ENCODE measurements at places on chromosomes 5 and 9.

DNA sequence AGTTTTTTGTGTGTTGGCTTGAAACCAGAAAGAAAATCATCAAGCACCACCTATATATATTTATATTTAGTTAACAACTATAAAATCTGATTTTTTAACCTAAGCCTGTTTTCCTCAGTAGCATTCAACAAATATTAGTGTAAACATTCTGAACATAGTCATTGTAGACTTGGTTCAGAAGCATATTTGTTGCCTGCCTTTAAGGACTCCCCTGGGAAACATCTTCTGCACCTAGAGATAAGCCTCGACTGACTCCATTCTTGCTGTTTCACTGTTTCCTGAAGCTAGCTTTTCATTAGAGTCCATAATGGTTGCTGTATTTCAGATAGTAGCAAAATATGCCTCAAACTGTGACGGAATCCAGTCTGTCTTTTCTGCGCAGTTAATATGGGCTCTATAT is 123.5 kb downstream of the TRIO start:
- DNase-seq = no peak

DNA sequence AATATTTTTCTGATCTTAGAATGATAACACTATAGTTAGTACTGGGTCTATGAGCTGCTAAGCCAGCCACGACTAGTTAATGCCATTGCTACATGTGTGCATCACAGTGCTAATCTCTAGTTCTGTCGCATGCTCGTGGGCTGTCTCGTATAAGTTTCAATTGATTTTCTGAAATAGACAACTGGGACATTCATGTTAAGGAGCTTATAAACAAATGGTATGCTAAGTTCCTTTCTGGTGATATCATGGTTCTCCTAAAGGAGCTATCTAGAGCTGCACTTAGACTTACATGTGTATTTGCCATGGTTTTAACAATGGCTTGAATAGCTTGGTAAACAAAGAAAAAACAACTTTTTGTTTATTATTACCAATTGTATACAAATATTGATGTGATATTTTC is 46.2 kb downstream of the F2RL2 start:
- DNase-seq = no peak

- DNase-seq = no peak
These were observed 54.6 kb upstream of the CLINT1 start for GRCh38 chr5:157913575-157913974.

- DNase-seq = no peak
These were observed 281.6 kb upstream of the TRPC7 start for GRCh38 chr5:136646915-136647314.

GRCh38 chr9:76607730-76608436 is 148.9 kb downstream of the GCNT1 start:
- no peak for DNase-seq

DNA sequence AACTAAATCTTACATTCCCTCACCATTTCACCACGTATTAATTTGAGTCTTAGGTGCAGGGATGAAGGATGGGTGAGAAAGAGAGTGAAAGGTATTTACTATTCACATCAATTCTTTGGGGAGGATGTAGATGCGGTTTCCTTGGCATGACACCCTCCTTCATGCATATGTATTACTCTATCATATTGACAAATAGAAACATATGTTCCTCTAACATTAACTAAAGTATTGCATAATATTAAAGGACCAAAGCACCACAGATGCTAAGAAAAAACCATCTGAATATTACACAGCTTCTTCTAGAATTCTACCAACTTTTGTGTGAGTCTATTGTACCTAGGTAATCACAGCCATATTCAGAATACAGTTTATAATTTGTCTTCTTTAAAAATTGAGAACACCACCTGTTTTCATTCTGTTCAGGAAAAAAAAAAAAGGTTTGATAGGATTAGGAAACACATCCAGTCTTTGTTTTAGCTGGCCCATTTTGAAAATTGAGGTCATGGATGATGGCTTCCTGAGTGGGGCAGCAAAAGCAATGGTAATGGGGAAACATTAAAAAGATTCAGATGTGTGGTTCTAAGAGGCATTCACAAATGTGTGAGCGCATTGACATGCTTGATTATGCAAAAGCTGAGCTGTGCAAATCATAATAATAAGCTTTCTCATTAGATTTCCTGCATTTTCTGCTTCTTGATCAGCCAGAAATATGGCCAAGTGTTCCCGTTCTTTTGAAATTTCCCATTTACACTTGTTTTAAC is 1011.5 kb upstream of the NUDT12 start:
- no peak for DNase-seq

DNA sequence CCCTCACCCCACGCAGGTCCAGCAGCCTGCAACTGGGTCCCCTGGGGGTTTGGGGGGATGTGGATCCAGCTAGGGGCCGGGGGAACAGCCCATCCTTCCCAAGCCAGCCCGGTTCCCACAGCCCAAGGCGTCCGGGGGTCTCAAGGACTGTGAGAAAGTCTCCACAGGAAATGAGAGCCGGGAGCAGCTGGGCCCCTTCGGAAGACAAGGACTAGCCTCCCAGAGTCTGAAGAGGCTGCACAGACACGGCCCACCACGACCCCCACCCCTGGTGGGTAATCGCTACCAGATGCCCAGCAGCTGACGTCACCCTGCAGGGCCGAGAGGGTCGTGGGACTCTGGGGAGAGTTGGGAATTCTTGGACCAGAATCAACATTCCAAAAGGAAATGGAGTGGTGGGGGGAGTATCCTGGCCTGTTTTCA is 10.5 kb downstream of the SH2D3C start:
- no peak for DNase-seq

- no peak for DNase-seq
These were observed 8.7 kb downstream of the PCAT7 start for GRCh38 chr9:94563548-94563947.

DNA sequence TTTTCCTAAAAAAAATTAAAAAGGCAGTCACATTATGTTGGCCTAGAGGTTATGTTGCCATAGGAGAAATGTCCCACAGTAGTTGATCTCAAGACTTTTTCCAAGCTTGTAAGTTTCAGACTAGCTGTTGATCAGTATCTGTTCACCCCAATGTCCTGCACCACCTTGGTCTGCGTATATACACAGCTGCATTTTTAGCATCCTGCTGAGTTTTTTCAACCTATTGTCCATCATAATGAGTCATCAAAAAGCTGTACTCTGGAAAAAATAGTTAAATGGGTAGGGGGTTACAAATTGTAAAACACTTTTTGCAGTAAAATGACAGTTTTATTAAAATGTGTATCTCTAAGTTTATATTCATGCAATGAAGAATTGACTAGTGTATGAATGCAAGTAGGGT is 53.2 kb upstream of the TMEM171 start:
- DNase-seq = no peak

- no peak for DNase-seq
These were observed 147.0 kb downstream of the CSNK1G3 start for GRCh38 chr5:123659011-123659410.

DNA sequence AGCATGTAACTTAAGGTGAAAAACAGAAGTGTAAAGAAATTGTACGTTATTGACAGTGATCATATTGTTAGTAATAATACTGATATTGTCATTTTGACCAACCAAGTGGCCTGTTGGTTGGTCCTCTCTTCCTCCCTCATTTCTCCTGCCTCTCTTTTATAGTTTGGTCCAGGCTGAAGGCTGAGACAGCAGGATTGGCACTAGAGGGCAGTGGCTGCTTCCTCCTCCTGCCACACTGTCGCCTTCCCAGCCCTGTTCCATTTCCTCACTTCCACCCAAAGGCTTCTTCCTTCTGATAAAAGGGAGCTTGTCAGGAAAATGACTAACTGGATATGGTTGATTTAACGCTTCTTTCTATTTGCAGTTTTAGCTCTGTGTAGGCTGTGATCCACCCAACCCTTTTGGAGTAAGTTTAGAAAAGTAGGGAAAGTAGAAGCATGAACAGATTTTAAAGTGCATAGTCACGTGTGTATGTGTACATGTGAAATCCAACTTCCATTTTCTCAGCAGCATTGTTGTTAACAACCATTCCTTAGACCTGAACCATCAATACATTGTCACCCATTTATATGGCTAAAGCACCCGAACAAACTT is 35.6 kb downstream of the PTCD2 start:
- DNase-seq = no peak

GRCh38 chr9:127735530-127736185 is 564 bp upstream of the TOR2A start:
- no peak for DNase-seq

DNA sequence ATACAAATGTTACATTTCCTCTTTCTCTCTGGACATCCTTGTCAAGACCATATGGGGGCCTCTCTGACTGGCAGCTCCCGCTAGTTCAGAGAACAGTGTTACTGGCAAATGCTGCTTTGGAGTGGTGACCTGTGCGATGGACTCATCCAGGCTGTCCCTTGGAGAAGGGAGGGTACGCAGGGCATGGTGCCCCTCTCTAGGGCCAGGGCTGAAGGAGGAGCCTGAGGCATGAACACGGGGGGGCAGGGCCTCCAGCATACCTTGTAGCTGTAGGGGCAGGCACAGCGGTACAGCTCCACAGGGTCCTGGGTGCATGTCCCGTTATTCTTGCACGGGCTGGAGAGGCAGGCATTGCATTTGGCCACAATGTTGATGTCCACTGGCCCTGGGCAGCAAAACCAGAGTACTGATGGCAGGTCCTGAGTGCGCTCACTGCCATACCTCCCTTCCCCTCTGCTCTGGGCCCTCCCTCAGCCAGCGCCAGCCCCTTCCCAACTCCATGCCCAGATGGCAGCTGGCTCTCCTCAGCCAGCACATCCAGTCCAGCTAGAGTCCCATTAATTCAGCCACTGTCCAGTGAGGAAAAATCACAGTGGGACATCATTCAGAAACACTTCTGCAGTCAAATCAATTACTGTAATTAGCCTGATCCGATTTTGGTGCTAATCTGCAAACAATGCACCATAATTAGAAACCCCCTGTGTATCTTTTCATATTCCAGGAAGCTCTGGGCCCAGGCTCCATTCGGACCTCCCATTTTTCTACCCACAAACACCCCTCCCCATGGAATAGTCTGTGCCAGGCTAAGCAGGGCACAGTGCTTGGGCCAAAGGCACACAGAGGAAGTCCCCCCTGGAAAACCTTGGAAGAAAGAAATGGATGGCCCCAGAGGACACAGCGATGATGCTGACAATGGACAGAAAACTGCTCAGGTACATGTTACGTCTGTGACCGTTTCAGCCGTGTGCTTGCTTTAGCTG is 128.8 kb upstream of the PANK3 start:
- DNase-seq = no peak

DNA sequence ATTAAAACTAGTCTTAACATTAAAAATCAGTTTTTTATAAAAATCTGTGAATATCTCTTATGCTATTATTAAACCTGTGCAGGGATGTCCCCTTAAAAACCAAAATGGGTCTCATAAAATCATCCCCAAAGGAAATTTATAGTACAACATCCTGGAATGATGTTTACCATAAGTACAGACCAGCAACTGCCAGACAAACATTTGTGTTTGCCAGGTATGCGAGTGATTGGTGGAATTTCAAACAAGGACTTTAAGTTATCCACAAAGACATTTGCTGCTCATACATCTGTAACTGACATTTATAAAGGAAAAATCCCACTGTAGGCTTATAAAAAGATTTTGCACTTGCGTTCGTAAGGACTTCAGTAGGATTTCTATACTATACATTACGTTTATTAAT is 1375.4 kb upstream of the WWC1 start:
- no peak for DNase-seq

- DNase-seq = no peak
These were observed 127.9 kb downstream of the PALM2AKAP2 start for GRCh38 chr9:109907810-109908458.

- DNase-seq = no peak
These were observed 170.0 kb upstream of the RGMB start for GRCh38 chr5:98603456-98603855.

DNA sequence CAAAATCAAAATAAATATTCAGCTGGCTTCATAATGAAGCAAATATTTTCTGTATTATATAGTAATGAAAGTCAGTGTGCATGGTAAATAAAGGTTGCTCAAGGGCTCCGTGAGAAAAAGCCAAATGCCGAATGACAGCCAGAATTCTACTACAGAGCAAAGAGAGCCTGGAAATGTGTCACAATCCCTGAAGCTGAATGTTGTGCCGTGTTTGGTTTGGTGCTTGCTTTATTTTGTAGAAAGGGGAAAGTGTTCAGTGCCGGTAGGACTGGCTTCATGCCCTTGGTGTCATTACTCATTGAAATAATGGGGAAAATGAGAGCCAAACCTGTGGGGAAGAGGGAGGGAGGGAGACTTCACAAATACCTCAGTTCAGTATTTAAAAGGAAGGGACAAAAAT is 26.8 kb upstream of the ADAMTSL1 start:
- DNase-seq = no peak

DNA sequence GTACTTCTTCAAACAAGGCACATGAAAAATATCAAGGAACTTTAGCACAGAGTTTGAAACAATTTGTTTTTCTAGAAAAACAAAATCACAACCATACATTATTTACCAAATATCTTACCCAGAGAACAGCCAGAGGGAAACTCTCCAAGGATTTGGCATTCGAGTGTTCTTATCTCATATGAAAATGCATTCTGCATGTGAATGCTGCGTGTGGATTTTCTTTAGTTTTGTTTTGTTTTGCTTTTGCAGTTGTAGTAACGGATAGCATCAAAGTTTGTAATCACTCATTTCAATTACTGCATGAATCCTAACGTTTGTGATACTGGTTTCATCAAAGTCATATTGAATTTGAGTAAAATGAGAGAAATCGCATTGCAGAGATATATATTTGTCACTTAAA is 28.0 kb downstream of the ADAMTSL1 start:
- no peak for DNase-seq

DNA sequence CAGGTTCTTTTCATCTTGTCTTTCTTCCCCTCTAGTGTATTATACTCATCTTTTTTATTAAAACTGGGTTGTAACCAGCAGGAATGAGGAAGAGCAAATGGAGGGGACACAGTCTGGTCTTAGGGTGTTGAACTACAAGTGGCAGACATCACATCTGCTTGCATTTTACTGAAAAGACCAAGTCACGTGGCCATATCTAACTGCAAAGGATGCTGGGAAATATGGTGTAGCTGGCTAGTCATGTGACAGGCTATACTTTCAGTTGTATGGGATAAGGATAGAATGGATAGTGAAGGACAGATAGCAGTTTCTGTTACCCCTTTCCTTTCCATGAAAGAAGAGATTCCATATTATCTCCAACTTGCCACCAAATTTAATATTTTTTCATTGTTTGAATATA is 13.0 kb upstream of the FGD3 start:
- no peak for DNase-seq

DNA sequence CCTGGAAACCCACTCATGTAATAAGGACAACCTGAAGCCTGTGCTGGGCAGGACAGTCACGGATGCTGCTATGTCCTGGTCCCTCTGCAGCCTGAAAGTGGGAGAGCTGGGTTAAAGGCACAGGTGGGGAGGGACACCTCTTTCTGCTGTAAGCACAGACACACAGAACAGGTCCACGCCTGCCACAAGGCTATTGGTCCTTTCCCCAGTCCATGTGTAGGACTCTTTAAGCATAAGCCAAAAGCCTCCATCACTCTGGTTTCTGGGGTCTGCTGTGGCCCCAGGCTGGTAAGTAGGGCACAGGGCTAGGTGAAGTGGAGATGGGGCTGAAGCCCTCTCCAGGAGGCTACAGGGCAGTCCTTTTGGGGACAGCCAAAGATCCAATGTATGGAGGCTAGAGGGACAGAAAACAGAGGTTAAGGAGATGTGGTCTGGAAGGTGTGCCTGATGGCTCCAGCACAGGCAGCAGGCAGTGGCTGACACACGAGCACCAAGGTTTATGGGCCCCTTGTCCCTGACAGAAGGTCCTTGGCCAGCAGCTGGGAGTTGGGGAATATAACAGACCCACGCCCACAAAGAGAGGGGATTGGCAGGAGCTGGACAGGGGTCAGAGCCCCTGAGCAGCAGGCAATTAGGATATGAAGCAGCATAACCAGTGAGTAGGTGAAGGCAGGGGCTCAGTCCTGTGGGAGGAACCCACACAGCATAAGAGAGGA is 203.6 kb upstream of the MVB12B start:
- no peak for DNase-seq

- no peak for DNase-seq
These were observed 157.6 kb upstream of the TBC1D2 start for GRCh38 chr9:98413084-98413483.

All from NK-92 treated with Interleukin-12 subunit alpha and Interleukin-12 subunit beta, amount 100 ng/mL, for 24 hours (cell line).